ENCODE measurements at places on chromosomes 4 and X. TPM values are rescaled to one million over a fixed set of nuclear protein-coding genes. Genes with fewer than 3 reads are reported as not detected.

DNA sequence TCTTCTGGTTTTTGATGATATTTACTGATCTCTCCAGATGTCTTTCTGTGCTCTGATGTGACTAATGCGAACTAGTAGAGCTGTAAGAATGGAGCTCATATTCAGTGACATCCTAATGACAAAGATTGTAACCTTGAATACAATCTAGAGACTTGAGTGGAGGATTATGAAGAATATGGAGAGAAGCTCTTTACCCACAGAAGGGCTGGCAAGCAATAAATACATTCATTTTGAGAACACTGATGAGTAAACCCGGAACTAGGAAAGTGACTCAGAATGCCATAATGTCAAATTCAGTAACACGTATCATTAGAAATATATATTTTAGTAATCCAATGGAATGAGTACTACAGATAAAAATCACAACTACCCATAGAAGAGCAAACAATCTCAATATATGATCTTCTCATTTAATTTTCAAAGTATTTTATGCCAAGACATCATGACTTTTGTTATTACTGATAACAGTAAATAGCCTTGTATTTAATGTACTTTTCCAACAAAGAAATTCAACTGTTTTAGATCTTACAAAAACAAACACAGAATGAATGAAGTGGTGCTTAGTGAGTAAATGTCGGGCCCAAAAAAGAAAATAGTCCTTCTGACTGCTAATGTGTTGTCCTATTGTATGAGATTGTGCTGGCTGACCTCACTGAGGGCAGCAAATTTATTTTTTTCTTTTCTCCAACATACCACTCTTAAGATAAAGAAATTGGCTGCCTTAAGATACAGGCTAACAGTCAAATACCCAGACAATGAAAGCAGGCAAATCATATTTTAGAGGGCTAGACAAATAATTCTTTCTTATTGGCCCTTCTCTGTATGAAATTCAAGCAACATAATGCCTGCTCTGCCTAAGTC lies 49.2 kb upstream of the HDAC8 start:
- peak overlapping the region; percentile 80 for H3K4me3 ChIP-seq
- H3K36me3 ChIP-seq = peaks cover 17% of the 10 kb centered on the region
- DNase-seq = peak; percentile 51
- peak overlapping the region; percentile 98 for H3K27ac ChIP-seq
- H3K4me1 ChIP-seq = peaks cover 25% of the 10 kb centered on the region

CYLC1 gene
- total RNA-seq = not detected

SYTL4 gene
- total RNA-seq = not detected

DNA sequence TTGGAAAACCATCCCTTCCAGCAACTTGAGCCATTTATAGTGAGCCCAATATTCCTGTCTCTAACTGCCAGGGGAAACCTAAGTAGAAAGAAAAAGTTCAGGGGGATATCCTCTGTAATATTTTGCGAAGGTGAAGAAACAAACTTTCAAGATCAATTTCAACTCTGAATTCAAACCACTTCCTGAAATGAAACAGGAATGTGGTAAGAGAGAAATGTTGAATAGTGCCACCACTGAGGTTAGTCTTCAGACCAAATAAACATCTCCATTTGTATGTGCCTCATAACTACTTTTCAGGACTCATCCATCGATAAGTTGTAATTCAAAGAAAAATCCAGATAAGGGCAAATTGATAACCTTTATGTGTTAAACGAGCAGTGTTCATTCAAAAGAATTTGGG lies 128.7 kb downstream of the GABRB1 start:
- H3K27me3 ChIP-seq = no peaks in the 10 kb centered on the region
- H3K4me1 ChIP-seq = no peaks in the 10 kb centered on the region
- DNase-seq = no peak
- no peak overlapping the region for H3K4me3 ChIP-seq

GRCh38 chrX:154417157-154417556 lies 5.8 kb downstream of the TAFAZZIN start:
- H3K36me3 ChIP-seq = peaks cover 15% of the 10 kb centered on the region
- no peak overlapping the region for H3K27ac ChIP-seq
- H3K27me3 ChIP-seq = no peaks in the 10 kb centered on the region
- peaks cover 5% of the 10 kb centered on the region for H3K4me1 ChIP-seq

DNA sequence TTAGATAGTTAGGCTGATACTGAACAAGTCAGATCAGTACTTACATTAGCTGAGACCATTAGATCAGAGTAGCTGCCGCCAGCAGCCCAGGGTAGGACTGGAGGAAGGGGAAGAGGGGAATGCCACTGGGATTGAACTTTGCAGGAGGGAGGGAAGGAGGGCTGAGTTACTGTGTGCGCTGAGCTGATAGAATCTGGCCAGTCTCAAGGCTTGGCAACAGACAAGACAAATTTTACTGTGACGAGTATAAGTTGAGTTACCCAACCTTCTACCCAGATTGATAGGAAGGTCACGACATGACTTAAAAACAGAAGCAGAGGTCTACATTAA lies 372.1 kb downstream of the OPHN1 start:
- DNase-seq = no peak
- H3K36me3 ChIP-seq = no peaks in the 10 kb centered on the region
- no peaks in the 10 kb centered on the region for H3K27me3 ChIP-seq
- no peak overlapping the region for H3K27ac ChIP-seq

- H3K27ac ChIP-seq = no peak overlapping the region
- DNase-seq = no peak
- H3K36me3 ChIP-seq = no peaks in the 10 kb centered on the region
These were observed 5.3 kb downstream of the CSF2RA start for GRCh38 chrX:1273896-1274295.

DNA sequence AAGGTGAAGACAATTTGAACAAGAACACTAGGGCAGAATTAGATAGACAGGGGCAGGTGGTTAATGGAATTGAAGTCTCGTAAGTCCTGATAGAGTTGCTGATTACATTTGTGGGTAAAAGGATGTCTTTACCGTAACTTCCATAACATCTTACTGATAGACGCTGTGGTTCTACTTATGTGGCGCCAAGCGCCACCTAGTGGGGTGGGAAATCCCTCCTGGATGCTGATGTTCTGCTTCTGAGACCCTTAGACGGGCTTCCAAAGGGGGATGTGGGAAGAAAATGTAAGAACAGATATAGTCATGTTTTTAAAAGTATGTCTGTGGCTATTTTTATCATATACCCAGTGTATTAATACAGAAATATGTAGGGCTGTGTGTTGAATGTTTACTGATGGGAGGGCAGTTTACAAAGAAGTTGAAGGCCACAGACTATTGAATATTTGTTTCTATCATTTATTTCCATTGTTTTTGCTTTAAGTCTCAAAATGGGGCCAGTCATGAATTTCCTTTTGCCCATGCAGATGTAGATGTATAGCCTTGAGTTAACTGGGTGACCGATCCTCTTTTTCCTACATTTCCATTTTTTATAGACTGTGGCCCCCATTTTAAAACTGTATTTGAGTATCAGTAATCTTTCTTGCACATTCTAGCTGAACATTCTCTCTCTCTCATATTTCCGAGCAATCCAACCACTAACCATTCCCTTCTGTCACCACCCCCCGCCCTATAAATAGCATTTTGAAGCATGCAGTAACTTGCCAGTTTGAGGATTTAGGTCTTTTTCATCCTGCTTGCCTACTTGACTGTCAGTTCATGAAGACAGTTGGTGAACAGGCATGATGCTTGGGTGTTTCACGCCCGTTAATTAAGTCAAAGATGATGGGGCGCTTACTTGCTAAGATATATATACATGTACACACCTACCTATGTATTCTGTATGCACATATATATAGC lies 12.1 kb upstream of the TLR8 start:
- no peaks in the 10 kb centered on the region for H3K27me3 ChIP-seq
- peak; percentile 84 for DNase-seq
- peak overlapping the region; percentile 3 for H3K27ac ChIP-seq
- H3K4me1 ChIP-seq = peaks cover 46% of the 10 kb centered on the region
- H3K4me3 ChIP-seq = no peak overlapping the region
- no peaks in the 10 kb centered on the region for H3K36me3 ChIP-seq

CWH43 gene
- total RNA-seq = not detected

- no peak for DNase-seq
These were observed 82.9 kb upstream of the TMEM150C start for GRCh38 chr4:82644734-82645126.

GRCh38 chr4:142016031-142016430 lies 379.6 kb downstream of the IL15 start:
- H3K27ac ChIP-seq = no peak overlapping the region
- H3K36me3 ChIP-seq = no peaks in the 10 kb centered on the region
- peaks cover 2% of the 10 kb centered on the region for H3K4me1 ChIP-seq
- H3K4me3 ChIP-seq = no peak overlapping the region
- H3K27me3 ChIP-seq = peaks cover 14% of the 10 kb centered on the region

- peaks cover 21% of the 10 kb centered on the region for H3K4me1 ChIP-seq
- H3K27ac ChIP-seq = peak overlapping the region; percentile 52
- peak; percentile 80 for DNase-seq
- H3K36me3 ChIP-seq = no peaks in the 10 kb centered on the region
- H3K27me3 ChIP-seq = peaks cover 6% of the 10 kb centered on the region
These were observed 130.7 kb upstream of the GPRIN3 start for GRCh38 chr4:89438102-89438831.

- no peak for DNase-seq
- no peak overlapping the region for H3K4me3 ChIP-seq
- no peaks in the 10 kb centered on the region for H3K36me3 ChIP-seq
- no peak overlapping the region for H3K27ac ChIP-seq
These were observed 268.1 kb downstream of the ANK2 start for GRCh38 chr4:113317523-113317922.

PPEF2 gene
- 0.23 TPM for total RNA-seq

ARMCX2 gene
- total RNA-seq = 5.2 TPM

CYP4V2 gene
- 8.7 TPM for total RNA-seq

NUDT11 gene
- 3.6 TPM for total RNA-seq

DNA sequence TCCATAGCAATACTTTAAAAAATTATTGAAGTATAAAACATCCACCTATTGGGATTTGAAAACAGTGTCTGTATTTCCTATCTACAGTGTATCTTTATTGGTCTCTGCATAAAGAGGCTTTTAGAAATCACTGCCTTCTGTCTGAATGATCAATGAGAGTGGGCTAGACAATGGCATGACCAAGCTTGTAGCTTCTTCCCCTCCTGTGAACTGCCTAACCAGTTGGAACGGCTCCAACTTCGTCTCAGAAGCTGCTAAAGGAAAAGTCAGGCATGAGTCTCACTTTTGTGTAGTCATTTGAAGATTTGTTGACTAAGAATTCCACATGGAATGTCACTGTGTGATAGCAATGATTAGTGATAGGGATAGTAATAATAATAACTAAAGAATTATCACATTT lies 64.2 kb downstream of the INTS12 start:
- DNase-seq = no peak
- no peak overlapping the region for H3K27ac ChIP-seq
- H3K27me3 ChIP-seq = peaks cover 12% of the 10 kb centered on the region
- H3K4me3 ChIP-seq = no peak overlapping the region
- no peaks in the 10 kb centered on the region for H3K36me3 ChIP-seq

- DNase-seq = peak; percentile 88
- H3K4me3 ChIP-seq = no peak overlapping the region
- H3K27me3 ChIP-seq = no peaks in the 10 kb centered on the region
- H3K36me3 ChIP-seq = no peaks in the 10 kb centered on the region
- H3K27ac ChIP-seq = no peak overlapping the region
These were observed 60.8 kb downstream of the ZNF732 start for GRCh38 chr4:244471-244870.

DNA sequence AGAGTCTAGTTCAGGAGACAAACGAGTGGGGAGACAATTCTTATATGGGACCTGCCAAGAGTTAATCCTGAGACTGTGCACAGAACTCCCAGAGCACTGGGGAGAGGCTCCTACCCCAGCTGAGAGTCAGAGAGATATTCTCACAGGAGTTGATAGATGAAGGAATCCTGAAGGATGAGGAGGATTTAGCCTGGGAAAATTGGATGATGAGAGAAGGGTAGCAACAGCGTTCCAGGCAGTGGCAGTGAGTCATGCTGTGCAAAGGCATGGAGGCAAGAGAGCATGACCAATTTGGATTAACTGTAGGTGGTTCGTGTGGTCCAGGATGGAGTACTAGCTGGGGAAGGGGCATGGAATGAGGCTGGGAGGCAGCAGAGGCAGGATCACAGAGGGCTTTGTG lies 318.6 kb downstream of the LDB2 start:
- DNase-seq = no peak
- no peaks in the 10 kb centered on the region for H3K4me1 ChIP-seq
- H3K27ac ChIP-seq = no peak overlapping the region
- H3K4me3 ChIP-seq = no peak overlapping the region

GRCh38 chr4:72275381-72275780 lies 243.6 kb downstream of the NPFFR2 start:
- no peak overlapping the region for H3K27ac ChIP-seq
- H3K4me3 ChIP-seq = no peak overlapping the region
- no peaks in the 10 kb centered on the region for H3K36me3 ChIP-seq

GRCh38 chr4:141027421-141027820 lies 105.8 kb downstream of the RNF150 start:
- no peaks in the 10 kb centered on the region for H3K36me3 ChIP-seq
- H3K27me3 ChIP-seq = peaks cover 2% of the 10 kb centered on the region
- H3K4me1 ChIP-seq = no peaks in the 10 kb centered on the region
- DNase-seq = peak; percentile 20

GRCh38 chr4:99447513-99447912 lies 12.4 kb upstream of the ADH7 start:
- no peak overlapping the region for H3K27ac ChIP-seq
- H3K4me1 ChIP-seq = peaks cover 8% of the 10 kb centered on the region
- no peak overlapping the region for H3K4me3 ChIP-seq
- H3K27me3 ChIP-seq = peaks cover 10% of the 10 kb centered on the region

DCLK2 gene
- total RNA-seq = not detected

DNA sequence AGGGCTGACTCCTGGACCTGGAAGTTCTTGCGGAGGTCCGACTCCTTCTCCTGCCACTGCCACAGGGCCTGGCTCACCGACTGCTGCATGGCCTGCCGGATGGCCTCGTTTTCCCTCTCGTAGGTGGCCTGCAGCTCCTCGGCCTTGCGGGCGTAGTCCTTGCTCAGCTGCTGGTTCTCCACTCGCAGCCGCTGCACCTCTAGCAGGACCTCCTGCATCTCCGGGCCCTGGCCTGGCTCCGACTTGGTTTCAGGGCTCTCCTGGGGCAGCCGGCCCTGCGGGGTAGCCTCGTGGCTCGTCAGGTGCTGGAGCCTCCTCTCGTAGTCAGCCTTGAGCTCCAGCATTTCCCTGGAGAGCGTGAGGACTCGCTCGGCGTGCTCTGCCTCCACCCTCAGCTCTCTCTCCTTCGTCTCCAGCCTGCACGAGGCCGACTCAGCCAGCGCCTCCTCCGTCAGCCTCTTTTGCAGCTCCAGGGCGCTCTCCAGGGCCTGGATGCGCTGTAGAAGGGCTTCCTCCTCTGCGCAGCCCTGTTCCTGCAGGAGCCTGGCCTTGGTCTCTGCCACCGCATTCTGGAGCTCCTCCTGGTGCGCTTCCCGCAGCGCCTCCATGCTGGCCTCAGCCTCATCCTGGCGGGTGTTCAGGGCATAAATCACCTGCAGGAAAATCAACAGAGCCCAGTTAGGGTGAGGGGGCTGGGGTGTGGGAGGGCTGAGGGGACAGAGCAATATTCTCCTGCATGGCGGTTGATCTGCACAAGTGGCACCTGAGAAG lies 72.2 kb downstream of the FAM184B start:
- H3K27me3 ChIP-seq = no peaks in the 10 kb centered on the region
- H3K4me3 ChIP-seq = no peak overlapping the region
- no peak overlapping the region for H3K27ac ChIP-seq
- no peak for DNase-seq

- no peaks in the 10 kb centered on the region for H3K4me1 ChIP-seq
- no peak for DNase-seq
- H3K27me3 ChIP-seq = peaks cover 16% of the 10 kb centered on the region
- no peaks in the 10 kb centered on the region for H3K36me3 ChIP-seq
- no peak overlapping the region for H3K4me3 ChIP-seq
These were observed 6.8 kb downstream of the PTCHD1 start for GRCh38 chrX:23341452-23341851.

GRCh38 chr4:86831262-86832130 lies 17.7 kb downstream of the SLC10A6 start:
- H3K27me3 ChIP-seq = peaks cover 2% of the 10 kb centered on the region
- DNase-seq = no peak
- no peak overlapping the region for H3K4me3 ChIP-seq
- no peaks in the 10 kb centered on the region for H3K36me3 ChIP-seq

Measured in activated CD4-positive, alpha-beta T cell treated with anti-CD3 and anti-CD28 coated beads, Interleukin-2, amount 10 ng/mL, durations not matched to agents 24 days and 14 days (primary cell).